ENCODE measurements at places on chromosomes 5 and 9. TPM values are rescaled to one million over a fixed set of nuclear protein-coding genes. Genes with fewer than 3 reads are reported as not detected.

GRCh38 chr5:126561908-126562307, 33.1 kb downstream of the ALDH7A1 start:
- DNase-seq = no peak

DNA sequence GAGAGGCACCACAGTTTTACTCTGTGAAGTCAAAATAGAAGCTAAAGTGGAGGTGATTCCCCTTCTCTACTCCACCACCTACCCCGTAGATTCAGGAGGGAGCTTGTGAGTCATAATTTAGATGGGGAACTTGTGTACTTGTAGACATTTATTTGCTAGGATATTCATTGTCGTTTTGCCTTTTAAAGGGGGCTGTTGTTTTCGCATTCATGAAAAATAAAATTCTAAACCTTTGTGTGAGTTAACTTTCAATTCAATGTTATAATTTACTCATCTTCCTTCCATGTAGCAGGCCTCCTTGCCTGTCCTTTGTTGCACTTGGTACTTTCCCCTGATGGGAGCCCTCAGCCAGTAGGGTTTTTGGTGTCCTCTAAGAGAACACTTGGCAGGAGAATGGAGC, 22.0 kb downstream of the SECISBP2 start:
- no peak for DNase-seq

DNA sequence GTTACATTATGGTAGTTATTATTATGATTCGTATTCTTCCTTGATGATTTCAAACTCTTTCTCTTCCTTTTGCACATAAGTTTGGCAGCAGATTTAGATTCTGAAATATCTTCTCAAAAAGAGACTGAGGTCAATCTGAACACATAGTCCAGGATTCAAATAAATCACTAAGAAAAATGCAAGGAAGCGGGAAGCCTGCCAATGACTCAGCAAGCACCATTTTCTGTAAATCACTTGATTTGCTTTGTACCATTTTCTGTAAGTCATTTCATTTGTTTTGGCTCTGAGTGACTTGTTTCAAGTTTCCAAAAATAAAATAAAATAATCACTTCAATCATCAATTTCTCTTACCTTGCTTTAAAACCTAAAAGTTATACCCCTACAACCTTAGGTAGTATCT, 24.6 kb upstream of the GLIS3 start:
- peak; percentile 22 for DNase-seq

DNA sequence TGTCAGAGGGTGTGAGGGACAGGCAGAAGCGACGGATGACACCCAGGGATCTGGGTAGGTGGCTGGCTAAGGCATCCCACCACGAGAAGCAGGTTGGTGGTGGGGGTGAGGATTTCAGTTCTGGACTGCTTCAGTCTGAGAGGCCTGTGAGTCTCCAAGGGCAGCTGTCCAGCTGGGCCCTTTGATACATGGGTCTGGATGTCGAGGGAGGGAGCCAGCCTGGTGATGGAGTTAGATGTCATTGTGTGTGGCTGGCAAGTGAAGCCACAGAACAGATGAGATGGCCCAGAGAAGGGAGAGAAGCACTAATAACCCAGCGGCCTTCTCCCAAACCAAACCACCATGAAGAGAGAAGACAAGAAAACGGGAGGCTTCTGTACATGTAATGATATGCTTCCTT, 11.1 kb downstream of the MED27 start:
- no peak for DNase-seq

DNA sequence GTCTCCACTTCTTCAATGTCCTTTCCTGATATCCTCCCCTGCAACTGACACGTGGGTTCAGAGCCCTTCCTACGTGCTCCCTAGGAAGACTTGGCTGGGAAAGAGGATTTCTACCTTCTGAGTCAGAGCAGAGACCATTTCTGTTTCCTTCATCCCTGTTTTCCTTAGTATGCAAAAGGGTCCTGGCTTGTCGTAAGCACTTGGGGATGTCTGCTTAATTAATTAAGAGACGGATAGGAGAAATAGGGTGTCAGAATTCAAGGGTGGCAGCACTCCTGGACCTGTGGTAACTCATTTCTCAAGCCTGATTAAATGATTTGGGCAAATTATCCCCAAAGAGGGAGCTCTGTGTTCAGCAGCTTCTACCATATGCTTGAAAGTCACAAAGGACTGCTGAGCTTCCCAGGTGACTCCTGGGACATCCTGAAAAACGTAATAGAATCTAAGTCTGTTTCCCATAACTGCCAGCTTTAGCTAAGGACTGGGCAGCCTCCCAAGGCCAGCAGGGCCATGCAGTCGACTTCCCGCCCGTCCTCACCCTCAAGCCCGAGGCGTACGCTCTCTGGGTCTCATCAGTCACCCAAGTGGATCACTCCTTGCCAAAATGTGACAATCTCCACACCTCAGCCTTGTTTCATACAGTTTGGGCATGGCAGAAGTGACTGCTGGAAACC, 20.5 kb downstream of the ABCA1 start:
- DNase-seq = no peak

The MEGF10 gene
- 1.2 TPM for total RNA-seq

The GCNT1 gene
- total RNA-seq = 8.4 TPM

DNA sequence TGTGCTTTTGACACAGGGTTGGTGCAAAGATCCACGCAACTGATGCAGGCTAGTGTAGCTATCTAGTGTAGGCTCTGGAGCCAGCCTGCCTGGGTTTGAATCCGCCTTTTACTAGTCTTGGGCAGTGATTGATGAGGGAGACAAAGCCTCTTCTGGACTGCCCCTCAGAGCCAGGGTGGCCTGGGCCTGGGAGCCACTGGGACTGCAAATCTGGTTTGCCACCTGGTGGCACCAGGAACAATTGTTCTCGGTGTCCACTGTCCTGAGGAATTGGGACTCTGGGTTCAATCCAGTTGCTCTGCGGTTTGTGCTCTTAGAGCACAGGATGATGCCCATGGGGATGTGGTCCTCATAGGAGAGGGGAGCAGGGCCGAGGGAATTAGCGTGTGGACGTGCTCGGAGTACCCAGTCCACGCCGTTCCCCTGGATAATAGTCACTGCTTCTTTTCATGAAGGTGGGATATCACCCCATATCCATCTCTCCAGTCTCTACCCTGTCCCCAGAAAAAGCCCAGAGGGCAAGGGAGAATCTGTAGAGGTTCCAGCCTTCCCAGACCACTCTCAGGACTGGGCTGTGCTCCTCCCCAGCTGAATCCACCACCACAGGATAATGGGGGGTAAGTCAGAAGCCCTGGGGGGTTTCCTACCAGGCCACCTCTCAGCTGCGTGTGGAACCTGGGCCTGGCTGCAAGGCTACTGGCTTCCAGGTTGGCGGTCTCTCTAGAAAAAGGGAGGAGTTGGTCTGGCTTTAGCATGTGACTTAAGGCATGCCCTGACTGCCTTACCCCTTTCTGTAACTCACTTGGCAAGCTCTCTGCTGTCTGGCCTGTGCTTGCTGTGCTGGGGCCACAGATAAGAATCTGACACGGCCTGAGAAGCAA, 1.9 kb downstream of the B4GALT7 start:
- DNase-seq = no peak

DNA sequence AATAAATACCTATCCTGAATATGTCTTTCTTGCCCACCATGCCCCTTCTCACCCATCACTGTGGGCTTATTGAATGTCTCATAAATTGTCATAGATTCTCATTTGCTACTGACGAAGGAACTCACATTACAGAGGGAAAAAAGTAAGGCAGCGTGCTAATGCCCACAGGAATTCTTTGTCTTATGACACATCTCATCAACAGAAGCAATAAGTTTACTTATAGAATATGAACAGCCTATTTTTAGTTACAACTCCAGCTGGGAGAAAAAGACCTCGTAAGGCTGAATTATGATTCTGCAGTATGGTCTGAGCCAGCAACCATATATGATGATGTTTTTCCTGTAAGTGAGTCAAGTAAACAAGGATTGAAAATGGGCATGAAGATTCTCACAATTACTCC, 22.4 kb upstream of the ATG10 start:
- no peak for DNase-seq

DNA sequence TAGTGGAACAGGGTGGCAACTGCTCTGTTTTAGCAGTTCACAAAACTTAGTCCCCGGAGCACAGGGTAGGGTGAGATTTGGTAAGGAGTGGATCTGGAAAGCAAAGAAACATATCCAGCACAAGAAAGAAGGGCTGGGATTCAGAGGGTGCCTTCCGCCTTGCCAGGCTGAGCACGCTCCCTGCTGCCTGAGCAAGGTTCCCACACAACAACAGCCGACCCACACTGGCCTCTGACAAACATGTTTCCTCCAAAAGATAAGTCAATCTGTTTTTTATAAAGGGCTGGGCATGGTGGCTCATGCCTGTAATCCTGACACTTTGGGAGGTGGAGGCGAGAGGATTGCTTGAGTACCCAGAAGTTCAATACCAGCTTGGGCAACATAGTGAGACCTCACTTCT, 45.8 kb downstream of the RAB3C start:
- DNase-seq = no peak

The MTX3 gene
- total RNA-seq = 11.2 TPM

- DNase-seq = no peak
Observed at GRCh38 chr5:116340799-116341198, 233.8 kb downstream of the SEMA6A start.

DNA sequence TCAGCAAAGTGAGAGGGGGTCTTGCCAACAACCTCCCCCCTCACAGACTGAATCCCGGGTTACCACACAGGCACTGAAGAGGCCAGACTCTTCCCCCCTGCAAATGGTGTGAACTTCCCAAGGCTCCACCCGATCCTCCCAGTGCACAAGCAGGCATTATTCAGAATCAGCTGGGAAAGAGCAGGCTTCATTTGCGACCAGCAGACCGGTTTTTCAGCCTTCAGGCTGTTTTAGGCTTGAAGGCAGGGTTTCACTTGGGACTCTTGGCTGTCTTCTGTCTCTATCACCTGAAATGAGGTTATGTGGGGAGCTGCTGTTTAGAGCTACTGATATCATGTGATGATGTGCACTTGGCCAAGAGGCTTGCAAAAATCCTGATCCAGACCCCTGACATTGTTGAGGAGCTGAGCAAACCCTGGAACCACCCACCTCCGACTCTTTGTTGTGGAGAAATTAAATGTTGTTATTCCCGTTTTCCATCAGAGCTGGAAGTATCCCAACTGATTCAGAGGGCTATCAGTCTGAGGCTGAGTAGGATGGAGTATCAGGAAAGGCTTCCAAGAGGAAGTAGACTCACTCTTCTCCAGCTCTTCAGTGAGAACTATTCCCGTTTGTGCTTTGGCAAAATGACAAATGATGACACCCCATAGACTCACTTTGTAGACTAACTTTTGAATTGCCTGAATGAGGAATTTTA, 63.3 kb upstream of the ZFR start:
- no peak for DNase-seq
